ENCODE measurements at places on chromosomes 11 and 22.

GRCh38 chr11:80167766-80168165 lies 726.9 kb upstream of the TENM4 start:
- DNase-seq: no peak

DNA sequence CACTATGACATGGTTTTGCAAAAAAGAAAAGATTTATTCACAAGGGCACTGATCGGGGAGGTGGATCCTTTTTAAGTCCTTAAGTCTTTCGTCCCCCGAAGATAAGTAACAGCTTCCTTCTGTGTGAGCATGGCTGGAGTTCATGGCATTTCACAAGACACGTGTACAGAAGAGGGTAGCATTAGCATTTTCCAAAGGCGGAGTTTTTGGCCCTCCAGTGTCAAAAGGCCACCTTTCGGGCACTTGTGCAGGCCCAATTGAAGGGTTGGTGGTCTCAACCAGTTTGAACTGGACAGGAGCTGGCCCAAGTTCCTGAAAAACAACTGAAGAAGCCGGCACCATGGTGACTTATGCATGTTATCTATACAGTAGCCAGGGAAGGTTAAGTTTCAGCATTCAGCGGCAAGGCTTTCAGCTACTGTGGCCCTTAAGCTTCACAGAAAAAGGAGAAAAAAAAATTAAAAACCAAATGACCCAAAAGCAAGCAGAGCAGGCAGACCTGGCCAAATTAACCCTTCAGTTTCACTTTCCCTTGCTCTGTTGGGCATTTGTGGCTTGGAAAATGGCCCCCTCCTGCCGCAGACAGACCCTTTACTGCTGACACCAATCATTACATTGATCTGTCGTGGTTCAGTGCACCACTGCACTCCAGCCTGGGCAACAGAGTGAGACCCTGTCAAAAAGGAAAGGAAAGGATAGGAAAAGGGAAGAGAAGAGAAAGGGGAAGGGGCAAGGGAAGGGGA lies 18.7 kb downstream of the ZNF74 start:
- DNase-seq: no peak

DNA sequence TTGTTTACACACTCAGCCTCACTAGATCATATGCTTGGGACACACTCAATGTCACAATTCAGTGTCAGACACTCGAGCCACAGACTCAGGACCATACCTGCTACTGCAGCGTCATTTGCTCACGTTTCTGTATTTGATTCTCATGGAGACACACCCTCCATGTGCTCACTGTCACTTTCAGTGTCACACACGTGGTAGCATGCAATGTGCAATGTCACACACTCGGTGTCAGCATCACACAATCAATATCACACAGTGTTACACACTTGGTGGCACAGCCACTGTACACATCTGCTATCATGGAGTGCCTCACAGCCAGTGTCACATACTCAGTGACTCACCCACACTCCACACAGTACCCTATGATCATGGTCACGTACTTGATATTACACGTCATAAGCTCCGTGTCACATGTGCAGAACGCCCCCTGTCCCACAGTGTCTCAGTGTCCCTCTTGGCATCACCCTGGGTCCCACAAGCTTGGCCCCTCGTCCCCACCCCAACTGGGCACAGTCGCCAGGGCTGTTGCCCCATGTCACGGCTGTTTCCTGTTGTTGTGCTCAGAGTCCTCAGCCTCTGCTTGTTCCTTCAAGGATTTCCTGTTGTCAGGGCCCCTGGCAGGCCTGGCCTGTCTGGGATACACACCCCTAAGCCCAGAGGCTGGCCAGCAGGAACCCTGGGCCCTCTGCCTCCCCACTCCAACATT lies 49.6 kb downstream of the PDE2A start:
- DNase-seq: no peak

GRCh38 chr11:131025421-131026125 lies 109.3 kb upstream of the SNX19 start:
- no peak for DNase-seq

DNA sequence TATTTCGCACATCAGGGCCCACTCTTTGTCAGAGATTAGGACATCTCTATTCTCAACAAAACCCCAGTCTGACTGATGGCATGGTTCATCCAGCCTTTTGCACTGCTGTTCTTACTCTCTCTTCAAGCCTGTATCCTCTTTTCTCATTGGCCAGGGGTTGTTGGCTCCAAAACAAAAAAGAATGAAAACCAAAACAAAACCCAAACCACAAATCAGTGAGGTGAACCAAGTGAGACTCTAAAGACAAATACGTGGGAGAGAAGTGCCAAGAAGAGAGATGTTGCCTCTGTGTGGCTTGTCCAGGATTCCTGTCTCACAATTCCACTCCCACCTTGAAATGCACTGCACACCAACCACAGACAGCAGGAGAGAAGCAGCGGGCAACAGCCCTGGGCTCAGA lies 278.9 kb upstream of the NARS2 start:
- no peak for DNase-seq

All from WTC11 (cell line).